ENCODE measurements at places on chromosomes 3 and 15. TPM values are rescaled to one million over a fixed set of nuclear protein-coding genes. Genes with fewer than 3 reads are reported as not detected.

The EPHB3 gene
- not detected for polyA plus RNA-seq

The TNFAIP8L3 gene
- polyA plus RNA-seq, result not detected

The SH2D7 gene
- not detected for polyA plus RNA-seq

The TEX55 gene
- polyA plus RNA-seq, result not detected

The AHSG gene
- polyA plus RNA-seq, result not detected

The GLDN gene
- not detected for polyA plus RNA-seq

The SLC12A6 gene
- polyA plus RNA-seq, result 18.3 TPM

The SAMMSON gene
- not detected for polyA plus RNA-seq

The CHDH gene
- not detected for polyA plus RNA-seq

The GOLGA8T gene
- polyA plus RNA-seq, result not detected

The COPB2 gene
- 44.6 TPM for polyA plus RNA-seq

The ECE2 gene
- not detected for polyA plus RNA-seq

The RASL12 gene
- not detected for polyA plus RNA-seq

The CACNA2D2 gene
- polyA plus RNA-seq, result 0.17 TPM

The GMNC gene
- not detected for polyA plus RNA-seq

The C3orf22 gene
- not detected for polyA plus RNA-seq

The CEMIP gene
- polyA plus RNA-seq, result not detected

The ITIH3 gene
- not detected for polyA plus RNA-seq

The KLF15 gene
- 0.24 TPM for polyA plus RNA-seq

The WDR82 gene
- polyA plus RNA-seq, result 48.7 TPM

The TMC3 gene
- not detected for polyA plus RNA-seq

The ARPIN gene
- polyA plus RNA-seq, result not detected

The COLQ gene
- not detected for polyA plus RNA-seq

The IQSEC1 gene
- 73.4 TPM for polyA plus RNA-seq

The GOLGA8O gene
- not detected for polyA plus RNA-seq

The RPS27L gene
- polyA plus RNA-seq, result 126 TPM

The NAALADL2 gene
- polyA plus RNA-seq, result not detected

The IL5RA gene
- polyA plus RNA-seq, result not detected

The SECISBP2L gene
- 44.9 TPM for polyA plus RNA-seq

The GOLGA6B gene
- polyA plus RNA-seq, result not detected

The TMEM40 gene
- polyA plus RNA-seq, result 0.92 TPM

The DCLK3 gene
- not detected for polyA plus RNA-seq

The MKRN3 gene
- polyA plus RNA-seq, result 1.8 TPM

The C2CD4B gene
- not detected for polyA plus RNA-seq

The CTXN2 gene
- polyA plus RNA-seq, result not detected

The C3orf85 gene
- not detected for polyA plus RNA-seq

The CCDC32 gene
- 216 TPM for polyA plus RNA-seq

The RNU5B-1 gene
- not detected for polyA plus RNA-seq

The PLA2G4D gene
- not detected for polyA plus RNA-seq

The AMIGO3 gene
- polyA plus RNA-seq, result not detected

The SLC24A5 gene
- polyA plus RNA-seq, result not detected

The GRM7 gene
- not detected for polyA plus RNA-seq

The HTR3E gene
- polyA plus RNA-seq, result not detected

The PRR20G gene
- not detected for polyA plus RNA-seq

The COL6A5 gene
- polyA plus RNA-seq, result not detected

The GOLGA6L7 gene
- polyA plus RNA-seq, result not detected

The LRRC2 gene
- not detected for polyA plus RNA-seq

The RIOX2 gene
- 20.4 TPM for polyA plus RNA-seq

The TRIM42 gene
- not detected for polyA plus RNA-seq

The OSTN gene
- polyA plus RNA-seq, result not detected

The CRYGS gene
- not detected for polyA plus RNA-seq

The ANKRD34C gene
- polyA plus RNA-seq, result not detected

The NTRK3 gene
- polyA plus RNA-seq, result not detected

The DPPA4 gene
- 3.7 TPM for polyA plus RNA-seq

The CLRN1 gene
- polyA plus RNA-seq, result not detected
